ENCODE measurements at places on chromosomes 1 and 21.

- DNase-seq = no peak
These were observed 4.3 kb upstream of the LHX9 start for GRCh38 chr1:197912739-197913494.

- DNase-seq = peak; percentile 62
These were observed 41.8 kb upstream of the ATF3 start for GRCh38 chr1:212566522-212567479.

DNA sequence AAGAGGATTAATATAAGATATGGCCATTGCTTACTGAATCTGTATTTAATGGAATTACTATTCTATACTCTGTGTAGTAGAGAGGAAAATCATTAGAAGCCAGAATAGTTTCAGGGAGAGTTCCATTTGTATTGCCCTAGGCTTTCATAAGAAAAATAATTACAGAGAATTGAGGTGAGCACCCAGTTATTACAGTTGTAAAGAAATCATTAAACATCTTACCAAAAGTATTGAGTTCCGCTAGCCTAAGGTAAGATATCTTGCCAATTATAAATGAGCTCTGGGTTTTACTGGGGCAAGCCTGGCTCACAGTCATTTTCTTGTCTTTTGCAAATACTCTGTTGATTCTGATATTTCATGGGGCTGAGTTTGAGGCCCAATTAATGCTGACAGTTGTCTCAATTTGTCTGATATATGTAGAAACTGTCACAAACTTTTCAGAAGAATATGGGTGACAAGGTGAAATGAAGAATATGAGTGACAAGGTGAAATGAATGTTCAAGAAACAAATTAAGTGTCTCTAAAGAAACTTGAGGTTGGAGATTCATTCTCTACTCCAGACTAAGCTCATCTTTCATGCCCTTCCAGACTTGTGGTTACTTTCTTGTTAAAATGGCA, 127.8 kb downstream of the PTGER3 start:
- no peak for DNase-seq

DNA sequence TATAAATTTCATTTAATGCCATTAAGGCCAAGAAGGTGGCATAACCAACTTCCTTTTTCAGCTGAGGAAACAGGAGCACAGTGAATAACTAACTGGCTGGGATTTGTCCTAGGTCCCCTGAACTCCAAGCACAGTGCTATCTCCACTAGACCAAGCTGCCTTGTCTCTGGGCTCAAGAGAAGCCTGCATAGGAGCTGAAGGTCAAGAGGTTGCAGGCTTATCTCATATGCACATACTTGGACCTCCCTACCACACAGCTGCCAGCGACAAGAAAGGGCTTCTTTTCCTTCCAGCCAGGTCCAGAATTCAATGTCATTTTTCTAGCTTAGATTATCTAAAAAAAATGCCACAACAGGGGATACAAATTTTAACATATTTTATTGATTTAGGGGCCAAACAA, 27.1 kb downstream of the AK2 start:
- no peak for DNase-seq

DNA sequence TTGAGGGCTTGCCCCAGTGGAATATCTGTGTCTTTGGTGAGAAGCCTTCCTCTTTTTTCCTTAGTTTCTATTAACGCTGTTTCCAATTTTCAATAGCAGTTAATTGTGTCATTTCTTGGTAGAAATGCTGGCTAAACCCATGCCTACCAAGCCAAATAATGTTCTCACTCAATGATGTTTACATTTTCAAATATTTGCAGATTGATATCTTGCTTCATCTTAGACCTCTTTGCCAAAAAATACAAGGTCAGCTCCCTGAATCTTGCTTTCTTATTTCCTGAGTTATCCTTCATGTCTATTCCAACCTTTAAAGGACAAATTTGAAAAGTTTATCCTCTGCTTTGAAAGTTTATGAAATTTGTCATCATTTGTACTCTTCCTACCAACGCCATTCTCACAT, 5.1 kb downstream of the KCNJ15 start:
- DNase-seq = no peak

DNA sequence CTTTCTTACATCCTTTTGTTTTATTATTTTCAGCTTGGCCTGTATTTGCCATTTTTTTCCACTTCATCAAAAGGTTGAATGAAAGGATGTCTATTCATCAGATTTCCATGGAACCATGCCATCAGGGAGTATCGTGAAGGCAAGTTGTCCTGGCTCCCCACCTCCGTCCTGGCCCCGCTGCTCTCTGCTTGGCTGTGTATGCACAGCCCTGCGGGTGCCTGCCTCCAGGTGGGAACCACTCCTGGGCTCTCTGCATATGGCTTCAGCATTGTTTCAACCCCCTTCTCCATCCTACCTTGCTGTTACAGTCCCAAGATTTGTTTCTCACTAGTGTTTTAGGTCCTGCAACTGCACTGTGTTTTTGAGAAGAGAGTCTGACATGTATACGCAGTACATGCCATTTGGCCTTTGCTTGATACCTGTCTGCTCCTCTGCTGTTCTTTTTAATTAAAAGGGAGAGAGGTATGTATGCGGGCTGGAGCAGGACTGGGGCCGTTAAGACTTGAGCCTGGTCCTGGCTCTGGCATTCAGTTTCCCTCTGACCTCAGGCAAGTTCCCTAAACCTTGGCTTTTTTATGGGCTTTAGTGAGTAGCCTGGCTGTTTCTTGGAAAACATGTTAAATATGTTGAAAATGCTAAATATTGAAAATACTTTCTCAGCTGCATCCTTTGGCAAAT, 69.9 kb upstream of the GCLM start:
- no peak for DNase-seq

DNA sequence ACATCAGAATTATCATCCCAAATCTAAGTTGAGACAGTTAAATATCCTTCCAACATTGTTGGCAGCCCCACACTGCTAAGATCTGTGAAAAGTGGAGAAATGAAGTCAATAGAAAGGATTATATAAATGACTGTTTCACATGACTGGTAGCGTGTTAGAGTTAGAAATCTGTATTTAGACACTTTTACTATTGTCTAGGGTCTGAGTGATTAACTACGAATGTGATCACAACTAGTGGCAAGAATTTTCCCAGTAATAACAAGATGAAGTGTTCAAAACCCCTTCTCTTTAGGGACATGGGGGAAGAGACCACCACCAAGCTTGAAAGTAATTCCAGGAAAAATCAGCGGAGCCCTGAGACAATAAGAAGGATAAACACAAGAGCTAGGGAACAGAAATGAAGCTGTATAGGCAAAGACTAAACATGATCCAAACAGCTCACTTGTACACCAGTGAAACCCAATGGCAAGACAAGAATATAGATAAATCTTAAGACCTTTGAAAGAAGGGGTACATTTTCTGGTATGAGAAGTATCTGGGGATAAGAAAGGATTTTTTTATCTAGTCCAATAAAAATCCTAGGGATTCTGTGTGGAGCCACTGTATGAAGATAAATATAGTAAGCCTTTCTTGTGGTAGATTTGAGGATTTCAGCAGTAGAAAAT, 646.6 kb upstream of the USP24 start:
- no peak for DNase-seq

DNA sequence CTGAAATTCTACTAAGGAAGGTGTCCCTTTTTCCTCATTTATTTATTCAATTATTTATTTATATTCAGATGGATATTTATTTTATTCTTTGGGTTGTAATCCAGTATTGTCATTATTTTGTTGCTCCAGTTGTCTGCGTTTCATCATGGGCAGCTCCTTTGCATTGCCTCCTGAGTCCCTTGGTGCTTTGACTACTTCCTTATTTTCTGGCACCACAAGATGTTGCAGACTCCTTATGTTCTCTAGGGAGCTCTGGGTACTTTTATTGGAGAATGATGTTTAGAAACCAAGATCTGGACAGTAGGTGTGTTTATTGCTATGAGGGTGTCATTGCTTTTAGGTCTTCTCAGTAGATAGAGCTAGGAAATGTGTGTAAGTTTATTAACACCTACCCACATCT, 59.9 kb upstream of the ERRFI1 start:
- DNase-seq = no peak

Data from HEK293T (cell line).